ENCODE measurements at places on chromosomes 11 and 22.

GRCh38 chr22:49960159-49961004, at the start of gene PIM3:
PIM3 (plus strand) TSS chr22:49960772; CDS start chr22:49960948, 176 bp downstream.
- peak; percentile 52 for DNase-seq

GRCh38 chr11:126694065-126694625, 306.4 kb downstream of the KIRREL3 start:
- DNase-seq = no peak

DNA sequence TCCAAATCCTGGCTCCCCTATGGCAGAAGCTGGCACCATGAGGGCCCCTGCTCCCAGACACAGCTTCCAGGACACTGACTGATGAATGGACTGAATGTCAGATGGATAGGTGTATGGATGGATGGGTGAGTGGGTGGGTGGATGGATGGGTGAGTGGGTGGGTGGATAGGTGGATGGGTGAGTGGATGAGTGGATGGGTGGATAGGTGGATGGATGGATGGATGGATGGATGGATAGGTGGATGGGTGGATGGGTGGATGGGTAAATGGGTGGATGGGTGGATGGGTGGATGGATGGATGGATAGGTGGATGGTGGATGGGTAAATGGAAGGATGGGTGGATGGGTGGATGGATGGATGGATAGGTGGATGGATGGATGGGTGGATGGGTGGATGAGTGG, 4.3 kb downstream of the FGF3 start:
- no peak for DNase-seq

GRCh38 chr11:1927848-1928469, 8.5 kb downstream of the TNNT3 start:
- DNase-seq = no peak

GRCh38 chr11:14914536-14914935, 22.5 kb upstream of the CYP2R1 start:
- DNase-seq = no peak

- DNase-seq = no peak
Observed at GRCh38 chr11:119222308-119222707, 16.2 kb downstream of the CBL start.

DNA sequence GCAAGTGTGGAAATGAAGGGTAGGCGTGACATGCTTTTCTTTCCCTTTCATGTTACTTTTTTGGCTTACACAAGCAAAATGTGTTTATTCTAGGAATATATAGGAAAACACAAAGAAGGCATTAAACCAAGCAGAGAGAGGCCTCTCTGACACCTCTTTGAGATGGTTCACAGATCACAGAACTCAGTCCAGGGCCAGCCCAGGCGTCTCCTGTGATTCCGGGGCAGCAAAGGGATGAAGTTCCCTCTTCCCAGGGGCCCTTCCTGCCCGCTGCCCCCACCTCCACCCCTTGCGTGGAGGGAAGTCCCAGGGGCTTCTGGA, 78.0 kb downstream of the CACNA1I start:
- DNase-seq = no peak

DNA sequence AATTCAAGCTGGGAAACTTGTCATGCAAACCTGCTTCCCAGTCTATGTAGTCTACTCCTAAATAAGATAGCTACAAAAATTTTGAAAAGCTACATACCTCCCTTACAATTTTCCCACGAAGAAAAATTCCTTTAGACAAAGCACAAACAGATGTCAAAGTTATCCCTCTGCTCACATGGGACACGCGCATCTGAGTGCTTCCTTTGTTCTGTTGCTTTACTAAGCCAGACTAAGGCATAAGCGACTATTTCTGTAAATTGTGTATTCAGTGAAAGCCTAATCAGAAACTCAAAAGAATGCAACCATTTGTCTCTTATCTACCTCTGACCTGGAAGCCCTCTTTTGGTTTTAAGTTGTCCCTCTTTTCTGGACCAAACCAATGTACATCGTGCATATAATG, 583.7 kb upstream of the B3GAT1 start:
- DNase-seq = no peak
